ENCODE measurements at places on chromosomes 13 and 19.
A peak's percentile ranks its signal among the peaks of the same experiment; 100 is the strongest.

DNA sequence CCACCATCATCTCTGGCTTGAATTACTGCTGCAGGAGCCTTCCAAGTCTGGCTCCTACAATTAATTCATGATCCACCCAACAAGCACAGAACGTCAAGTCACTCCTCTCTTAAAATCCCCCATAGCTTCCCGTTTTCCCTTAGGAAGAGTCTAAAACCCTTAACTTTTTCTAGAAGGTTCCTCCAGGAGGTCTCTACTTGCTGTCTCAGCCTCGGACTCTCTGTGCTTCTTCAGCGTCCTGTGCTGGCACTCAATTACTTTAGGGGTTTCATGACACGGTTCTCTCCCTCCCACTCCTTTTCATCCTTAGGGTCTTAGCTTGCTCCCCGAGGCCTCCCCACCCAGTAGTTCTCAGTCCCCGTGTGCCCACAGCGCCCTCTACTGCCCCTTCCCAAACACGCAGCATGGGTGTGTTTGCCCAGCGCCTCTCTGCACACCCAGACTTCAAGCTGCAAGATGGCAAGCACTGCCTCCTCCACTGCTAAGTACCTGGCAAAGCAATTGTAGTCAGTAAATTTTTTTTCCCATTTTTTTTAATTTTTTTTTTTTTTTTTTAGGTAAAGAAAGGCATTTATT is 25.8 kb upstream of the MAP3K10 start:
- DNase-seq, result no peak

DNA sequence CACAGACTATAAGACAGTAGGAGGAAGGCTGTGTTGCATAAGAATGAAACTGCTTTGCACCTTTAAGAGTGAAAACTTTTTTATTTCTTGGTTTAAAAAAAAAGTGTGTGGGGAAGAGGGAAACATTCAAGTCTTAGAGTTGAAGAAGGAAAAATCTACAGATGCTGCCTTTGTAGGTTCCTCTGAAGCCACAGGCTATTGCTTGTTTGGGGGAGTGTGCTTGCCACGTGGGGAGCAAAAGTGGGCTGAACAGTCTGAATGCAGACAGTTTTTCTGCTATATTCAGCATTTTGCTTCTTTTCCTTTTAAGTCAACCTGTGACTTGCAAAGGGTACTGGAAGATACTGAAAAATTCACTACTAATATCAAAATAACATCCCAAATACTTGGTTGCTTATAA is 36.9 kb downstream of the EFNB2 start:
- DNase-seq, result no peak

DNA sequence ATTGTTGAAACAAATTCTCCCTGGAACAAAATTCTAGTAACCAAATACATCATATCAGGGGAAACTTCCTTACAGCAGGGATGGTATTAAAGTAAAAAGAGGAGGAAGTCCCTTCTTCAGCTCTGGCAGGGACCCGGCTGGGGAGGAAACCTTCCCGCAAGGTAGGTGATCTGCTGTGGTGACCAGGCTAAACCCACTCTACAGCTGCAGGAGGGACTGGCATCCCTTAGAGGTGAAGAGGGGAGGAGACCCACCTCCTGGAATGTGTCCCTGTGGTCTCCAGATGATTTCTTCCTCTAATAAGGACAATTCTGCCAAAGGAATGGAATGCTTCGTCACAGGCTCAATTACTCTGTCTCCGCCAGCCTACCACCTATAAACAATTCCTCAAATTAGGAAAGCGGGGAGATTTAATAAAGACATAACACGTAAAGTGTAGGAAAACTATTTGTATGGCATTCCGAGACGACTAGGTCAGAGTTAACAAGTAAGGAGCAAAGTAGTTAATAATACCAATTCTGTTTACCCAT is 637 bp upstream of the PDS5B start:
- no peak for DNase-seq

- peak; percentile 60 for DNase-seq
These were observed 16.8 kb downstream of the TEX29 start for GRCh38 chr13:111337206-111337605.

- no peak for DNase-seq
These were observed 165.1 kb downstream of the COG6 start for GRCh38 chr13:39820606-39821005.

DNA sequence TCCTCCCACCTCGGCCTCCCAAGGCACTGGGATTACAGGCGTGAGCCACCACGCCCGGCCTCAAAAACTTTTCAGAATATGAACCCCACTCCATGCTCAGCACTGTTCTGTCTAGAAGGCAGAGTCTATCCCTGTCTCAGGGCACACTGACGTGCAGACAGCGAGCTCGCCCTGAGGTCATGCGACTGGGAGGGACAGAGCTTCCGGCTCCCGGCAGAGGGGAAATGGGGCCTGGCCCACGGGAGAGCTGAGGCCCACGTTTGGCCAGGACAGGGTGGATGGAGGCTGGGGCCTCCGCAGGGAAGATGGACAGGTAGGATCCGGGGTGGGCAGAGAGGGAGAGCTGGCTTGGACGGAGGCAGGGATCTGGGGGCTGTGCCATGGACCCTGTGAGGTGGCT is 2.8 kb upstream of the AZU1 start:
- DNase-seq, result no peak

GRCh38 chr19:31223740-31224534 is 125.3 kb downstream of the TSHZ3 start:
- DNase-seq, result peak; percentile 19

DNA sequence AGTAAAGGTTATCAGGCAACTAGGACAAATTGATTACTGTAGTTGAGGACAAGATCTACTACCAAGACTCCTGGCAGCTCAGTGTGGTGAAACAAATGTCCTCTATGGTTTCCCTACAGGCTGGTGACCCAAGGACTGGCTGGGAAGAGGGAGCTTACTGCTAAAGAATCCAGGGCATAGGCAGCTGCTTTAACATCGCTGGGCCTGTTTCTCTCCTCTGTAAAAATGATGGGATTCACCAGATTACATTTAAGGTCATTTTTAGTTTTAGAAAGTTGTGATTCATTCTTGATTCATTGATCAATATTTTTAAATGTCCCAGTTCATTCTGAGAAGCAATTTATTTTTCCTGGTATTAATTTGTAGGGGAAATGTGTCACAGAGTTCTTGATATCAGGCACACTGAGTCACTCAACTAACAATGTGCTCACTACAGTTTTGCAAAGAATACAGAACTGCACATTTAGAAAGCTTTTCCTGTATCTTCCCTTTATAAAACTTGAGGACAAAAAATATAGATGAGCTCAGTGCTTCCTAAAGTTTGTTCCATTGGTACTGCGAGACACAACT is 19.6 kb upstream of the FAM124A start:
- no peak for DNase-seq

GRCh38 chr13:92303428-92303827 is 905.0 kb downstream of the GPC5 start:
- DNase-seq, result no peak

GRCh38 chr19:48169578-48169938 is 586 bp downstream of the LIG1 start:
- DNase-seq, result peak; percentile 72

GRCh38 chr19:53865918-53866864 is 1.5 kb upstream of the MYADM start:
- no peak for DNase-seq

All from T1000 (cell line).